ENCODE measurements at places on chromosomes 11 and 22.

DNA sequence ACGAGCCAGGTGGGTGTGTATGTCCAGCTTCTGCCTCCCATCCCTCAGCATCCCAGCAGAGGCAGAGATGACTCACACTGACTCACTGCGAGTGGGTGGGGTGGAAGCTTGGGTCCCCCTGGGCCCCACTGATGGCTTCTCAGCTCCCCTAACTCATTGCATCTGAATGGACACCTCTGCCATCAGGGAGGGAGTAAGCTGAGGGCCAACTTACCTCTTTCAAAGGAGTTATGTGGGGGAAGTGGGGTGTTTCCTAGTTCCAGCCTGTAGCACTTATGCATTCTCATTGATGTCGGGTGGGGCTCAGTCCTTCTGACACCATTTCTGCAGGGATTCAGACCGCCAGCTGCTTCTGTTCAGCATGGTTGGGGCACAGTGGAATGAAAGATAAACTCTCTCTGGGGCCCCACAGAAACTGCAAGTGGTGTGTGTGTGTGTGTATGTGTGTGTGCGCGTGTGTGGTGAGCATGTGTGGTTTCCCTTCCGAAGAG is 1425.8 kb downstream of the TBC1D22A start:
- peak; percentile 24 for DNase-seq

GRCh38 chr11:22775248-22775647 is 54.4 kb downstream of the SVIP start:
- DNase-seq = no peak

DNA sequence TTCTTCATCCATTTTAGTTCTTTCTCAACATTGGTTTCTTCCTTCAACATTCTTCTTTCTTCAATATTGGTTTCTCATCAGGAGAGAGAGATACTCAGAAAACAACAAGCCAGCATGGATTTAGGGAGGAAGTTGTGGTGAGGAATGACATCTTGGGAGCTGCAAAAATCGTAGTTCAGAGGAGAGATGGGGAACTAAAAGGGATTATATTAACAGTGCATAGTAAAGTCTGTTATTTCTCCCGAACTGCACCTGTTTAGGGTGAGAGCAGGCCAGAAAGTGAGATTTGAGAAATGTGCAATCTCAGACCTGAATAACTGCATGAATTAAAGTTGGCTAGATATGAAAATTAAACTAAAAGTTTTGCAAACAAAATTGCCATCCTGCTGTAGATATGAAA is 94.5 kb downstream of the CASP12 start:
- no peak for DNase-seq

DNA sequence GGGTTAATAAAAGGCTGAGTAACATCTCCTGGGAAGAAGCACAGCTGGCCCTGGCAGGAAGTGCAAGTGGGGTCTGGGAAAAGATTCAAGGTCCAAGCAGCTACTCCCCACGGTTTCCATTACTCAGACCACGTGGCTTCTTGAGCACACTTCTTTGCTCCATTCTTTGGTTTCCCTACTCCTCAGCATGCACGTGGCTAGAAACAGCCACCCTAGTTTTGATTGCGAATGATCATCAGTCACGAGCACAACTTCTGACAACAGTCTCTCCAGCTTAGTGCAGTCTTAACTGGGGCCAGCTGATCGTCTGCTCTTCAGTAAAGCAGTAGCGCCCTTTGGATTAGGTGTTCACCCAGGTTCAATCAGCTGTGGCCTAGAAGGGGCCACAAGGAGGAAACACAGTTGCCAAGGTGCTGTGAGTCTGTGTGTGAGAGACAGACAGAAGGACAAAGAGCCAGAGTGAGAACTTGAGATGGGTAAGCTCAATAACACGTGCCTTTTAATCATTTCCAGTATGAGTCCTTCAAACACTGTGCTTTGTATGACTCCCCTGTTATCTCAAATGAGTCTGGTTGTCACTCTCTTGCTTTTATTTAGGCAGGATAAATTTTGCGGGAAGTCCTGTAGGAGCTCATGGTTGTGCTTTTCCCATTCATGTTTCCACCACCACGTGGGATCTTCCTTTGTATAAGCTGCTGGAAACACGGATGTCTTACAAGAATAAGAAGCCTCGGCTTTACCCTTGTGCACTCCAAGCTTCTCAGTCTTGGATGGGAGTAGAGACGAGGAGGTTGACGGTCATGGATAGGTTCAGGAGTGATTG is 901 bp upstream of the PARVA start:
- no peak for DNase-seq

- DNase-seq = no peak
Observed at GRCh38 chr11:81870066-81870412, 863.6 kb downstream of the FAM181B start.

- DNase-seq = no peak
Observed at GRCh38 chr11:118054712-118055640, 21.9 kb upstream of the TMPRSS4 start.

DNA sequence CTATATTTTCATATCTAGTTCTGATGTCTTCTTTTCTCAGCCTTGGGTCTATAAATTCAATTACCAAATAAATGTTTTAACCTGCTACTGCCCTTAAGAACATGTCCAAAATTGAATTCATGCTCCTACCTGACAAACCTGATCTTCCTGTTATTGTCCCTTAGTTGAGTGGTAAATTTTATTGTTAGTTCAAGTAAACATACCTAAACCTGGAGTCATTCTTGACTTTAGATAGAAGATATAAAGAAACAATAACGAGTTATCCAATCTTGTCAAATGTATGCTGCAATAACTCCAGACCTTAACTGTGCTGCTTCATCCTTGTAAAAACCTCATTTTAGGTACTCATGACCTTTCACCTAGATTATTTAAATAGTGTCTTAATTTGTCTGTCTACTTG is 34.6 kb upstream of the SC5D start:
- DNase-seq = no peak

GRCh38 chr11:119380160-119380826 is 1.2 kb downstream of the USP2 start:
- peak; percentile 27 for DNase-seq

DNA sequence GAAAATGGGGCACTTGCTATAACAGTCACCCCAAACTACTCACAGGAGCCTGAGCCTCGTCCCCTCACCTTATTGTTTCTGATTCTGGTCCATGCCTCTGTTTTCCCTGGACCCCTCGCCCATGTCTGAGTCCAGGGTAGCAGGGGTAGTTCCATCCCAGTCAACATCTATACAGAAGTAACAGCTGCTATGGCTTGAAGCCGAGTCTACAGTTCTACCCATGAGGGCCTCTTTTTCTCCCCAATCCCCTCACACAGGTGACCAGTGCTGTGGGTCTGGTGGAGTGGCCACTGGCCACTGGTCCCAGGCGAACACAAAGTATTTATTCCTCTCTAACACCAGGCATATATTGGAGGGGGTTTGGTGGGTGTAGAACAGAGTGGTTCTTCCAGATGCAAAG is 116.4 kb downstream of the ZNF280B start:
- peak; percentile 17 for DNase-seq

- no peak for DNase-seq
Observed at GRCh38 chr11:21390430-21390829, 721.0 kb downstream of the NELL1 start.

DNA sequence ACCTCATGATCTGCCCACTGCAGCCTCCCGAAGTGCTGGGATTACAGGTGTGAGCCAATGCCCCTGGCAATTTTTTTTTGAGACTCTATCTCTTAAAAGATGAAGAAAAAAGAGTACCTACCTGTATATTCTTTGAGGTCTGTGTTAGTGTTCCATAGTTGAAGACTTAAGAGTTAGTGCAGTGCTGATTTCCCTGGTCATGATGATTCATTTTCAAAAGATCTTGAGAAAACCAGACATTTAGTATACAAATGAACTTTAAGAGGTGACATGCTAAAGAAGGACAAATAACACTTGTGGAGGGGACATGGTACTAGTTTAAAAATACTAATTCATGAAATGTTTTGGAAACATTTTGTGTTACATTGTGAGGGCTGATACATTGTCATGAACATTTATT is 17.7 kb downstream of the CBL start:
- DNase-seq = no peak

- DNase-seq = no peak
Observed at GRCh38 chr11:115739146-115739545, 234.9 kb upstream of the CADM1 start.

DNA sequence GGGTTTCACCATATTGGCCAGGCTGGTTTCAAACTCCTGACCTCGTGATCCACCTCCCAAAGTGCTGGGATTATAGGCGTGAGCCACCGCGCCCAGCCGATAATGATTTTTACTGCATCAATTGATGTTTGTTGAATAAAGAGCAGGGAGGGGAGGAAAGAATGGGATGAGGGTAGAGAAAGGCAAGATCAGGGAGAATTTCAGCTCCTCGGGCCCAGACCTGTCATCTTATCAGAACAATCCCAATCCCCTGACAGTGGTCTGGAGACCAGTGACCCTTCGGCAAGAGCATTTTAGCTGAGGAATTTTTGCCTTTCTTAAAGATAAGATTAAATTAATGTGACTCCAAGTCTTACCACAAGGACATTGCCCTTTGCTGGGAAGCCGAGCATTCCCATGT is 15.0 kb upstream of the ANO1 start:
- no peak for DNase-seq

Data from K562 (cell line).